ENCODE measurements at places on chromosomes 1 and 21.
A peak's percentile ranks its signal among the peaks of the same experiment; 100 is the strongest.

- no peak for DNase-seq
Observed at GRCh38 chr1:46413596-46413985, 19.5 kb downstream of the FAAH start.

DNA sequence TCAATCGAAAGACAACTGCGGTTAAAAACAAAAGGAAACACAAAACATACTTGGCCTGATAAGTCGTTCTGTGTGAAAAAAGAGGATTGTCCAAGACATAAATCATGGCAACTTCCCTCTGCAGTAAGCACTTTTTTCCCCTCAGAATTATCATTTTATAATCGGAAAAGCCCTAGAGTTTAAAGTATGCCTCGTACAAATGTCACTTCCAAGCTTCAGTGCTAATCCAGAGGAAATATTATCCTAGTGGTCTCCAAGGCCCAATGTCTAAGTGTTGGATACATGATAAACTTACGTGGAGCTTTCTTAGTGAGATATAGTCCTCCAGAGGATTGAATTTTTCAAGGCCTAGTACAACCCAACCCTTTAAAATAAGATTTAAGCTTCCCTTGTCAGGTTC, 11.2 kb upstream of the NTMT2 start:
- DNase-seq, result no peak

GRCh38 chr1:116177861-116178260, 66.7 kb downstream of the MAB21L3 start:
- no peak for DNase-seq

GRCh38 chr1:240280560-240281322, 189.1 kb downstream of the FMN2 start:
- no peak for DNase-seq

GRCh38 chr1:193408782-193409293, 222.4 kb upstream of the B3GALT2 start:
- DNase-seq, result no peak

DNA sequence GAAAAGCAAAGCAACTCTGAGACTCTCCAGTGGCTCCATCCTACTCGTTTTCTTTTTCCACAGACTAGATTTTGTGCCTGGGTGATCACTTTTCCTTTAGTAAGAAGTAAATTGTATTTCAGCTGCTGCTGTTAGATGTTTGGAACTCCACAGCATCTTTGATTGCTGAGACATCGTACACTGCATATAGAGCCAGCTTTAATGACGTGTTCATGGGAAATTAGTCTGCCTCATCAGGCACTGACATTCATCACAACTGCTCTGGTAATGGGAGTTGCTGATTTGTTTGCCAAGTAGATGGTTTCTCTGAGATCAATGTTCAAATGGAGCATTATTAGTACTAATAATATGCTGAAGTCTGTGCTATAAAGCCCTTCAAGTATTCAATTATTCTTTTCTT, 573.8 kb upstream of the NR5A2 start:
- DNase-seq, result no peak

- DNase-seq, result peak; percentile 100
Observed at GRCh38 chr1:152047730-152048415, 11.1 kb upstream of the S100A11 start.

DNA sequence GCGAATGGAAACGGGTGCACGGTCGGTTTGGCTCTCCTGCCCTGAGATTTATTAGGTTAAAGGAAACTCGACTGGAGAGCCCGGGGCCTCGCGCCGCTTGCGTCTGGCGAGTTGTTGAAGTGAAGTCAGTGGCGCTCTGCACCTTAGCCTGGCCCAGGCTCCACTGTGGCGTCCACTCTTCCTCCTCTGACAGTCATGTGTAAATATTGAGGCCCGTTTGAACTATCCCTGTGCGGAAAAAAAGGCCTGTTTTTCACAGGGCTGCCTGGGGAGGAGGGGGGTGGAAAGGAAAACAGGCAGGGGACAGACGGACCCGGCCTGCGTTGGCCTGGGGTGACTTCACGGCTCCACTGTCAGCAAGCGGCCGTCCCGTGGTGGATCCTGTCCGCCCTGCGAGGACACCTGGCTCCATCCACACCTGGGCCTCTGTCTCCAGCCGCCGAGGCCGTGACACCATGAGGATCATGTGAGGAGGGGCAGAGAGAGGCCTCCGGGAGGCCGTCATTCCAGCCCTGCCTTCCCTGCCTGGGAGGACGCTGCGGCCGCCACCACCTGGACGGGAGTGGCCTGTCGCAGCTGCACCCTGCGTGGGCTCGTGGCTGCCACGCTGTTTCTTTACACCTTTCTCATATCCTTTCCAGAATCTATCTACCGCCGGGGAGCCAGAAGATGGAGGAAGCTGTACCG, 59.8 kb downstream of the FAAP20 start:
- no peak for DNase-seq

- no peak for DNase-seq
Observed at GRCh38 chr1:225915538-225915991, 8.5 kb downstream of the PYCR2 start.

- DNase-seq, result peak; percentile 42
Observed at GRCh38 chr1:27144920-27145661, 9.8 kb downstream of the SLC9A1 start.

DNA sequence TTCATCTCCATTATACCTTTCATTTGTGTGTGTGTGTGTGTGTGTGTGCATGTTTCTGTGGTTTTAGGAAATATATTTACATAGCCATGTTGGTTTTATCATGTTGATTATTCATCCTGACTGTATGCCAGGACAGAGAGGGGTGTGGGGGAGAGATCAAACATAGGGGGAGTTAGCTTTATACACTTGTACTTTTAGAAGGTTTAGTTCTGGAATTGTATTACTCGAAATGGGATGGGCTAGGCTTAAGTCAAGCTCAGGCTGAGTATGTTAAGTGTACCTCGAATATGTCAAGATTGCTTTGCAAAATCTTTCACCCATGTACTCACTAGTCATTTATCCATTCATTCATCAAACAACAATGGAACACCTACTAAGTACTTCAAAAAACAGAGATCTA, 123.3 kb downstream of the HMCN1 start:
- DNase-seq, result no peak

- peak; percentile 52 for DNase-seq
Observed at GRCh38 chr1:51768971-51769588, 109.4 kb downstream of the NRDC start.

DNA sequence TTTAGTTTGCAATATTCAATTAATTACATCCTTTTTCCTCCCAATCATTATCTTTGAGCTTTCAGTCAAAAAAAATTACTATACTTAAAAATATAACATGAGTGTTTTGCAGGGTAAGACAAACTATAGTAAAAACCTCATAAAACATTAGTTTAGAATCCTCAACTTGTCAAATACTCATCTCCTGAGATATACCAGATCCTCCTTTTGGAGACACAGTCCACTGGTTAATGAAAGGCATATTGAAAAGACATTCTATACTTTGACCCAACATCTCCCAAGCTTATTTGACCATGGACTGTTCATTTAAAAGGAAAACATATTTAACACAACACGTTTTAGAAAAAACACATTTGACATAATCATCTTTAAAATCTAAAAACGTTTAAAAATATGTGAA, 52.8 kb downstream of the NRIP1 start:
- no peak for DNase-seq

DNA sequence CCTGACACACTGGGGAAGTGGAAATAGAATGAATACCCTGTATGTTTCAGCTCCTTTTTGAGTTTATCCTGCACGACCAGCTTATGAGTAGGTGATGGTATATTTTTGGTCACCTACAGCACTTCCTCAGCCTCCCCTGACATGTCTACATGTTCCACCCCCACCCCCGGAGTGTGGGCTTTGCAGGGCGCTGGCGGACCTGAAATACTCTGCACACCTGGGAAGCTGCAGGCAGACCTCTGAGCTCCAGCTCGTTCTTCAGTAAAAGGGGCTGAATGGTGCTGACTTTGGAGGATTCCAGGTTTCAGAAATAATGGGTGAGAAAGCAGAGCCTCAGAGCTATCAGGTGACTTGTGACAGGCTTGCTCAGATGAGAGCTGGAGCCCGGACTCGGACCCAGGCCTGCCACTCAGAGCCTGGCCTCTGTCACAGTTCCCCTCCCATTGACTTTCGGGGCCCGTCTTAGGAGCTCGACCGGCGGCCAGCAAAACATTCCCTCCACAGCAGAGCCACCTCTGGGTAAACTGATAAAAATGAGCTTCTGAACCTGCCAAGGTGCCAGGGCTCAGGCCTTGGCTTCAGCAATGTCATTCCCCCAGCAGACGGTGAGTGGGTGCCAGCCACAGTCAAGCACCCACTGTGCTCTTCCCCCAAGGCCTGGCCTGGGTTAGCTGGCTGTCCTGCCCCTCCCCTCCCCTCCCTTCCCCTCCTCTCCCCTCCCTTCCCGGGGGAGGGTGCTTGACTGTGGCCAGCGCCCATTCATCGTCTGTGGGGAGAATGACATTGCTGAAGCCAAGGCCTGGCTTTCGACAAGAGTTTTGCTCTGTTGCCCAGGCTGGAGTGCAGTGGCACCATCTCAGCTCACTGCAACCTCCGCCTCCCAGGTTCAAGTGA, 30.1 kb downstream of the DOP1B start:
- DNase-seq, result no peak

DNA sequence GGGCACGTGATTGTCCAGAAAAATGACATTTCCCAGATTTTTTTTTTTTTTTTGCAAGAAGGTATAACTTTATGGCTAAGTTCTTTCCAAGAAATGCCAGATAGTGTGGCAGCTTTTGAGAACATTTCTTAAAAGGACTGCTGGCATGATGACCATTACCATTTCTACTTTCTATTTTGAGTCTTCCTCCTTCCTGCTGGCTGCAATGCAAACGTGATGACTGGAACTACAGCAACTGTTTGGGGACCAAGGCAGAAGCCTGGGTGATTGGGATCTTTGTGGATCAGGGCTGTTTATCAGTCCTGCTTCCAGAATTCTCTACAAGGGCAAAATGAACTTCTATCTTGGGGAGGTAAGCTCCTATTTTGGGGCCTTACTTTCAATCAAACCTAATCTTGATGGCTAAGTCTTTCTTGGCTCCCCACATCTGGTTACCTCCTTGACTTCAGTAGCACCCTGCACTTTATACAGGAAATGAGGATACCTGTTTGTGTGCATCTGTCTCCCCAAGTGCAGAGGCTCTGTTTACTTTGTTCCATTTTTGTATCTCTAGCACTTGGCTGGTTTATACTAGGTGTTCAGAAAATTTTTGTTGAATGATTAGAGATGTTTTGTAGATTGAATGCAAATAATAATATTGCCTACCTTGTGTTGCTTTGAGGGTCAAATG, 3.7 kb upstream of the DDX20 start:
- DNase-seq, result no peak

- no peak for DNase-seq
Observed at GRCh38 chr1:203122159-203122558, 5.4 kb upstream of the ADORA1 start.

DNA sequence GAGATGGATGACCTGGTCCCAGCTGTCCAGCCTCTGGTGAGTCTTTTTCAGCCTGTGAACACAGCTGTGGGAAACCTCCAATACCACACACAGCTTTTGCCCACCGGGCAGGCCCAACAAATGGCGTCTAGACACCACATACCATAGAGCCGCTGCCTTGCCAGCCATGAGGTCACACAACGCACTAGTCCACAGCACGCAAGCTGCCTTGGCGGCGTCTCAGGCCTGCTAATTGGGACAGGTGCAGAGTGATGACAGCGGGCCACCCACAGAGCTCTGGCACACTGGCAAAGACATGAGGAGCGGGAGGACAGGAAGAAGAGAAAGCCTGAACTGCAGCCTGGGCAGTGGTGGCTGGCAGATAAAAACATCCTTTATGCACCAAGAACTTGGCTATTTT, 125.5 kb downstream of the ADAMTS1 start:
- DNase-seq, result no peak

GRCh38 chr1:230277201-230278025, 148.7 kb downstream of the PGBD5 start:
- no peak for DNase-seq

DNA sequence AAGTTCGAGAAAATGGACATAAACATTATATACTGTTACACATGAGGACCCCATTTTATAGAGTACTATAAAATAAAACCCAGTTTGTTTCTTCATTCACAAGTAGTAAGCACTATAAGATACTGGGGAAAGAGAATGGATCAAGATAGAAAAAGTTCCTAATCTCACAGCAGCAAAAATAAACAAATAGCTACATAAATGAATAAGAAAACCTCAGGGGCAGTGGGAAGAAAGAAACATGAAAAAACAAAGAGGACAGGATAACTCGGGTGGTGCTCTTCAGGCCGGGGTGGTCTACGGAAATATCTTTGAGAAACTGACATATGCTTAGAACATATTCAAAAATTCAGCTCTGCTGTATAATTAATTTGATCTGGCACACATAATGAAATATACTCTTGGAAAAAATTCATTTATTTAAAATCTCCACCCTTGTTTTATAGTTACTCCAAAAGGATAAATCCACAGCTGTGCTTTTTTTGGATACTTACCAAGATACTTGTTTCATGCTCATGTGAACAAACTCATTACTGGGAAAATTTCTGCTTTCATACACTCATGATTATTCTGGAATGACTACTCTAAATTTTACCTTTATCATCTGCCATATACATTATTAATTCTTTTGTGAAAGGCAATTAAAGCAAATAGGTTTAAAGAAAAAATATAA, 20.0 kb downstream of the CEP170 start:
- DNase-seq, result no peak

DNA sequence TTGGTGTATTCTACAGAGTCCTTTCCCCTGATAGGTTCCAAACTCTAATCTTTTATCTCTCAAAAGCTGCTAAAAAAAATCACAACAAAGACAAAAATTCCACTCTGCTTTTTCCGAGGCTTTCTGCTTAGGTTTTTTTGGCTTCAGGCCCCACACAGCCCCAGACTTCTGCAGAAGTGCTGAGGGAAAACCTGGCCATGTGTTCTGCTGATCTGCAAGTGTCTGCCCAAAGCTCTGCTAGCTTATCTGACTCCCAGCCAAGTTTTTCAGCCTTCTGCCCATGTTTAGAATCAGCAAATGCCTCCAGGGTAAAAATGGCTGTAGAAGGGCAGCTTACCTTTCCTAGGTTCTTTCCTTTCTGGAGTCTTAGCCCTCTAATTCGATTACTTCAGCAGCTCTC, 28.4 kb downstream of the DISP3 start:
- no peak for DNase-seq

DNA sequence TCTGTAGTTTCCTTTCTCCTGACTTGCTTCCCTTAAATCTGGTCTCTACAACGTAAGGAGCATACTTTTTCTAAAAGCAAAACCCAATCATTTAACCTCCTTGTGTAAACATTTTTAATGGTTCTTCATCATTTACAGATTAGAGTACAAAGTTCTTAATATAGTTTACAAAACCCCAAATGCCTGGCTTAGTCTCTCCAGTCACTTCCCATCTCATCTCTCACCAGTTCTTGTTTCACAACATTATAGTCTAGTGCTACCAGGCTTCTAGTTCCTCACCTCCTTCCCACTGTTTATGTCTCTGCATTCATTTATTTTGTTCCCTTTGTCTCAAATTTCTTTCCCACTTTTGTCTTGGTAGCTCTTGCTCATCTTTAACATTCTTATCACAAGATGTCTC, 168.4 kb downstream of the FASLG start:
- DNase-seq, result no peak

GRCh38 chr1:224203243-224204016, 20.4 kb downstream of the DEGS1 start:
- DNase-seq, result no peak

DNA sequence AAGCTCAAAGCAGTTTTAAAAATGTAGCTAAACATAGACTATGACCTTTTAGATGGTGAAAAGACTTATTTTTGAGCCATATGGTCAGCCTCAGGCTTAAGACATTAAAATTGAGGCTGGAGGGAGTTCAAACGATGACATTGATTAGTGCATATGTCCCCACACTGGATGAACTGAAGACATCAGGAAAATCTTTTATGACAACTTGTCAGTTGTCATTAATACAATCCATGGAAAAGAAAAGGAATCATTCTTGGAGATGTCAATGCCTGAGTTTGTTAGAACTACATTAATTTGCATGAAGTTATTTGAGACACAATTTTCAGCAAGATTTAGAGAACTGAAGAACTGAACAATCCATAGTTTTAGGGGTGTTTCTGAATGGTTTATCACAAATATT, 349.9 kb downstream of the COL11A1 start:
- no peak for DNase-seq
